ENCODE measurements at places on chromosomes 2 and 18.

DNA sequence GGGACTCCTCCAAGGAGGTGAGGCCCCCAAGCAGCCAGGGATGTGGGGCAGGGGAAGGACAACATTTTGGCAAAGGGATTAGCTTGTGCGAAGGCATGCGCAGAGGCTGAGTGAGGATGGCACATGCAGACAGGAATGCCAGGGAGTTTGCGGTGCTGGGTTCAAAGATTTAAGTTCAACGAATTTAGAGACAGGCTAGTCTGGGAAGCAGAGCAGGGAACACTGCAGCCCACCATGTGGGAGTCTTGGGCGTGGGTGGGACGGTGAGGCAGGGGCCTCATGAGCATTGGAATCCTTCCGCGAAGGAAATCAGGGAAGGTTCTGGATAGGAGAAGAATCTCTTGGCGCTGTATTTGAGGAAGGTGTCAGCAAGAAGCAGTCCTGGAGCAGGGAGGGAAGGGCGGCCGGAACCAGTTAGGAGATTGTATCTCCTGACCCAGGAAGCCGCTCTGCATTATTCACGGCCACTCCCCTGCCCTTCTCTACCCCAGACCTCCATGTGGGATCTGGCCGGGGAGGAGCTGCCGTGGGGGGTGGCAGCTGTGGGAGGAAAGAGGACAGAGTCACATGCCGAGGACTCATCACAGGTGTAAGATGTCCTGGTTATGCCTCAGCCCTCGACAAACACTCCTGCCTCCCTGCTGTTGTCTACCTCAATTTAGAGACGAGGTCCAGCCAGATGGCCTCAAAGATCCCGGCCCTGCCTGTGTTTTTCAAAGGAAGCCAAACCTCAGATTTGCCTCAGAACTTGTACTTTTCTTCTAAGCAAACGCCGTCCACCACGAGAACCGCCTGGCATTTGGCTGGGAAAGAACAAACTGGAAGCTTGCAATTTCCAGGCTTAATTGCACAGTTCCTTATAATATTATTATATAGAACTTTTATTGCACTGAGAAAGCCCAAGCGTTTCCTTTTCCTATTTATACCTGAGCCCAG lies 123.7 kb upstream of the SMAD2 start:
- no peak for DNase-seq

DNA sequence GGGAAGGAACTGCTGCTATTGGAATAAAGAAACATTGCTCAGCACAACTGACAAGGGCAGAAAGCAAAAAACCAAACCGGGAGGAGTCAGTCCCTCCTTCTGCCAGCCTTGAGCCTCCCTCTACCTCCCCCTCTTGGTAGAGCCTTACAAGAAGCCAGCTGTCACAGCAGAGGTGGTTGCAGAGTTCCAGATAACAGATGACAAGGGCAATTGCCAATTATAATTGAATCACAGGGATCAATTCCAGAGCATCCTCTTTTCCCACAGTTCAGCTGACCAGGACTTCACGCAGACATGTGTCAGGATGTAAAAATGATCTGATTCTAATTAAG lies 548.2 kb upstream of the LRRTM1 start:
- DNase-seq = peak; percentile 59

DNA sequence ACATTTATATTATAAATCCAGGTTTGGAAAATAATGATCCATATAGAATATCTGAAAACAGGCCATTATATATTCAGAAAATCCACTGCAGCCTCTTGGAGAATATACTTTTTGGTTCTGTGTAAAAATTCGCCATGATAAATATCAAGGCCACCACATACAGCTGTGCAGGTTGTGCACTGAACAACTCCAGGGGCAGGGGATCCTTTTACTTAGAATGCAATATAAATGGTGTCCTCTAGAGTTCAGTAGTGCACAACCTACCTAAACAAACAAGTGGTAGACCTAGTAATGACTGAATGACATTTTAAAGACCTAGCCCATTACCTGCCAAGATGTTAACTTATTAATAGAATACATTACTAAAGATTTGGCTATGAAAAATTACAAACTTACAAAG lies 22.4 kb downstream of the MOGAT1 start:
- no peak for DNase-seq

DNA sequence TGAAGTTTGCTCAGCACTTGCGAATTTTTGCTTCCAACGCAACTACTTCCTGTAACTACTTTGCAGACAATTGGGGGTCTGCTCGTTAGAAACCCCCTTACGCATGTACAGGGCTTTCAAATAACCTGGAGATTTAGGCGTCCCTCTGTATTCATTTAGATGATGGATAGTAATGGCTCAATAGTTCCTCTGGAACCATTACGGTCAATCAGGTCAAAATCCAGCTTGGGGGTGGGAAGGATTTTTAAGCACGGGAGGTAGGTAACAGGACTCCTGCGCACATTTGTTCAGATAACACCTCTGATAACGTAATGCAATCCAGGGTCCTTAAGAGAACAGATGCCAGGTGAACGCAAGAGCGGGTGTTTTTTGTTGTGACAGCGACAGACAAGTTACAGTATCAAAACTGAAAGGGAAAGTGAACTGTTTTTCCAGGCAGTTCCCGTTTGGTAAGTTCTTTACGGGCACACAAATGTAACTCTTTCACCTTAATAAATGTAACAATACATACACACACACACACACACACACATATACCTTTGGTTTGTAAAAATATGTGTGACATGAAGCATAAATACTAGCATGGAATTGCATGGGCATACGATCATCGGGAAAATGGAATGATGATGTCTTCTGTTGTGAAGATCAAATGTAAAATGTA lies 3.8 kb upstream of the OSR1 start:
- no peak for DNase-seq

GRCh38 chr18:3824101-3824500 lies 374.1 kb downstream of the TGIF1 start:
- DNase-seq = no peak

DNA sequence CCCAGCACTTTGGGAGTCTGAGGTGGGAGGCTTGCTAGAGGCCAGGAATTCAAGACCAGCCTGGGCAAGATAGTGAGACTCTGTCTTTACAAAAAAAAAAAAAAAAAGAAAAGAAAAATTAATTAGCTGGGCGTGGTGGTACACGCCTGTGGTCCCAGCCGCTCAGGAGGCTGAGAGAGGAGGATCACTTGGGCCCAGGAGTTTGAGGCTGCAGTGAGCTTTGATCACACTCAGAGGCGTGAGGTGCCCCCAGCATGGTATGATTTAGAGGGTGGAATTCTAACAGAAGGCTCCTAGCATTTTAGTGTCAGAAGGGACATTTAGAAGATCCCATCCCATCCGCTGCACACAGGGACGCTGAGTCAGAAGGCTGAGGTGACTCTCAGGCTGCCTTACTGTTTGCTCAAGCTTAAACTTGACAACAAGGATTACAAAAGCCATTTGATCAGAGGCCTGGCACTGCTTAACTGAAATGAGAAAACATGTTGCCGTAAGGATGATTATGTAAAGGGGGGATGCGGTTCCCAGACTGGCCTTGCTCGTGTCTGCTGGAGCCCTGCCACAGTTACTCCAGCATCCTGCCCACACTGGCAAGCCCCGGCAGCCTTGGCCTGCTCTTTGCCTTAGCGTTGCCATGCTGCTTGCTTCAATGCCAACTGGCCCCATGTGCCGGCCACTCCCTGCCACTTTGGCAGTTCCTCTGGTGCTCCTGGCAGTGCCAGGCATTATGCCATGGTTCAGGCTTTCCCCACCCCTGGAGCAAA lies 45.6 kb upstream of the SLC1A4 start:
- DNase-seq = no peak

DNA sequence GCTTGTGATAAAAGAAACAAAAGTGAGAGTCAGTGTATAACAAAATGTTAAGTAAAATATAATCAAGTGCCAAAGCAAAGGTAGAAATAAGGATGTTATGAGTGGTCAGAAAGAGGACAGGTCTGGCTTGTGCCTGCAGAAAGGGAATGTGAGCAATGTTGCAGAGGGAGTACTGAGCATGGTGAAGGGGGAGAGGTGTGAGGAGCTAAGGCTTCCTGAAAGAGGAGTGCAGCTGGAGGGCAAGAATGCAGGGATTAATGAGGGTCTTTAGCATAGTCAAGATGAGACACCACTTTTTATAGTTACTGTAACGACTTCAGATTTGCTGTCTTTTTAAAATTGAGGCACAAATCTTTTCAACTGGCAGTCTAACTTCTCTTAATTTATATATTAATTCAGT lies 22.0 kb upstream of the FIGN start:
- peak; percentile 44 for DNase-seq
